ENCODE measurements at places on chromosomes 3 and 15.

DNA sequence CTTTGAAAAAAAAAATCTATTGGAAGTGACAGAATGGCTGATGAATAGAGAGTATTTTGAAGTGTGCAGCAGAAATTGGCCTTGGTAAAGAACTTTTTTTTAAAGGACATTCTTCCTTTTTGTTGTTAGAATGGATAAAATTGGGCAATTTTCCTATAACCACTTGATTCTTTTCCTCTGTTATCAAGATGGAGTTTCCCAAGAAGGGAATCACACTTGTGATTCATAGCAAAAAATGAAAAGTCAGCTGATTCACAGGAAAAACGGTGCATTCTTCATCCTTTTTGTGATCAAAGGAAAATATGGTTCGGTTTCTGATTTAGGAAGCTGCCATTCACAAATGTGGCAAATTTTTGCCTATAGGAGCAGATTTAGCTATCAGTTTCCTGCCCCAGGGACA is 486.8 kb downstream of the GBE1 start:
- DNase-seq: no peak

DNA sequence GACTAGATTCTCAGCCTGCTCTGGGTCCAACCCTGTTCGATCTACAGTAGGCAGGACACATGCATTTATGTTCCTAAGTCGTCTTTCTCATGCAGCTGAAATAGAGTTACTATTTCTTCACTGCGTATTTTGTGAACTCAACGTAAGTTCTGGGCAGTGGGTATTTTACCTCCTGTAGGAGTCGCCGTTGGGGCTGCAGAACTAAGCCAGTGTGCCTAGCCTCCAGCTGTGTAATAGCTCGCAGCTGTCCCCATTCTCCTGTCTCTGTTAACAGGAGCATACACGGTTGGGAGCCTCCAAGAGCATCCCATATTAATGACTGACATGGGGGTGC is 58.4 kb upstream of the HRH1 start:
- no peak for DNase-seq

DNA sequence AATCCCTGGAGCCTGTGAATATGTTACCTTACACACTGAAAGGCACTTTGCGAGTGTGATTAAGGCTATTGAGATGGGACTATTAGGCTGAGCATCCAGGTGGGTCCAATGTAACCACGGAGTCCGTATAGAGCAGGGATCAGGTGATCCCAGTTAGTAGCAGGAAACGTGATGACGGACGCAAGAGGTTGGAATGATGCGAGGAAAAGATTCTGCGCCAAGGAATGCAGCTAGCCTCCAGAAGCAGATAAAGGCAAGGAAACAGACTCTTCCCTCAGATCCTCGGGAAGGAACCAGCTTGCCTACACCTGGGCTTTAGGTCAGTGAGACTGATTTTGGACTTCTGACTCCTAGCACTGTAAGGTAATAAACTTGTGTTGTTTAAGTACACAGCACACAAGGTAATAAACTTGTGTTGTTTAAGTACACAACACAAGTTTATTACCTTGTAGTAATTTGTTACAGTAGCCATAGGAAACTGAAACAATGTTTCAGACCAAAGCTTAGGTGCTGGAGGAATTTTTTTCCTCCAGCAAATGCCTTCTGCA is 125.0 kb downstream of the CHST2 start:
- DNase-seq: no peak

DNA sequence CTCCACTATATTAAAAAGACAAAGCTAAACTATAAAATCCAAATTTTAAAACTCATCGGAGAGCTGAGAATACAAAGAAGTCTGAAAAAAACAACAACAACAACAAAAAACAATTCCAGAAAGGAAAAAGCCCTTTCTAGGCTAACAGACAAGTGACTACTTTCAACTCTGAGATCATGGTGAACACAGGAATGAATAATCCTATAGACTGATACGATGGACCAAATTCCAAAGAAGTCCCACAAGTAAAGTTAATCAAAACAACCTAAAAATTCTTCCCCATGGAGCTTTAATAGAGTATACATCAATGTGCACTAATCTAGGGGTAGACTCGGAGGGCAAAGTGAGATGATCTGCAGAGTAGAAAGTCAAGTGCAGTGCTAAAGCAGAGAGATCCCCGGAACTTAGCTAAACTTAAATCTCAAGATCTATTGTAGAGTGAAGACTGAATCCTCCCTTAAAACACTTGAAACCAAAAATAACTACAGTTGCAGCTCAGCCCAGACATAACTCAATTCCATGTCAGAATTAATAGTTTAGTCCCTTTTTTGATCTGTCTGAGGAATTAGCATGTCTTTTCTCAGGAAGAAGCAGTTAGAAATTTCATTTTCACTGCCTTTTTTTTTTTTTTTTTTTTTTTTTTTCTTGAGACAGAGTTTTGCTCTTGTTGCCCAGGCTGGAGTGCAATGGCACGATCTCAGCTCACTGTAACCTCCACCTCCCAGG is 43.5 kb downstream of the MYO9A start:
- no peak for DNase-seq

DNA sequence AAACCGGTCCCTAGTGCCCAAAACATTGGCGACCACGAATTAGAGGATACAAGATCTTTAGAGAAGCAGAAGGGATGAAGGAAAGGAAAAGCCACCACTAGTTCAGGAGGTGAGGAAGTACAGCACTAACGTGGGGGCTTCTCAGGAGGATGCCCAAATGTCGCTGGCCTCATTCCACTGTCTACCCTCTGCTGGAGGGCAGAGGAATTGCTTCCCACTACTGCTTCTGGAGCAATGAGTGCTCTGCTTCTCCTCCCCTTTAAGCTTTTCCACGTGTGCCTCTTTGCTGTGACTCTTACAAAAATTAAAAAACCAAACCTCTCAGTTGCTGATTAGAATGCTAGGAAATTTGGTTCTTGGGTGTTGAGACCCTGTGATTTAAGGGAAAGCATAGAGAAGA is 281.3 kb downstream of the CLSTN2 start:
- DNase-seq: no peak

- no peak for DNase-seq
Observed at GRCh38 chr3:45688194-45688881, 858 bp upstream of the SACM1L start.

- no peak for DNase-seq
Observed at GRCh38 chr3:38169027-38169317, 3.6 kb downstream of the OXSR1 start.

DNA sequence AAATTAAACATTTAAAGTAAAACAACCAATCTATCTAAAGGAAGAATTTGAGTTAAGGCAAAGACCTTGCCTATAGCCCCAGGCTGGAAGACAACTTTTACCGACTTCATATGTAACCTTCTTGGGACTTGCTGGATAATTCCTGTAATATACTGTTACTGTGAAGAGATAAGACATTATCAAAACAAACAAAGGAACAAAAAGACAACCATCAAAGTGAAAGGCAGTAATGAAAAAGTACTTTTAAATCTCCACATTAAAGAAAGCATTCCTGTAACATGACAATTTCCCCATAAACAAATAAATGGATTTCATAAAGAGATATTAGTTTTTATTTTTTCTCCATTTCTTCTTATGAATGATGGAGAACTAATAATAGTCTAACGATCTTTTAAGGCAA is 2.4 kb downstream of the CMTM6 start:
- DNase-seq: no peak

DNA sequence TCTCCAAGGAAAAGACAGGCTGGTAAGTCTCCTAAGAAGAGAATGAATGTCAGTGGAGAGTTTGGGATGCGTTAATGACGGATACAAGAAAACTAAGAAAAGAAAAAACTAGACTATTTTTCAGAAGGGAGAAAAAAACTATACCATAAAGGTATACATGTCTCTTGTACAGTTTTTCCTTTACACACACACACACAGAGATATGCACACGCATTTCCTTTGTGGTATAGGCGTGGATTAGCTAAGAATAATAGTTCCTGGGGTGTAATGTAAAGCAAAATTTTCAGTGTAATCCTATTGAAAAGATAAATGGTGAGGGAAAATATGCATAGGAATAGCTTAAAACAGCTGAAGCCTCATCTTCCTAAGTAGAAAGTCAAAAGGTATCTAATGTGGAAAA is 36.3 kb downstream of the GABPB1 start:
- DNase-seq: no peak

- DNase-seq: no peak
Observed at GRCh38 chr15:92614791-92615785, 40.5 kb downstream of the FAM174B start.

DNA sequence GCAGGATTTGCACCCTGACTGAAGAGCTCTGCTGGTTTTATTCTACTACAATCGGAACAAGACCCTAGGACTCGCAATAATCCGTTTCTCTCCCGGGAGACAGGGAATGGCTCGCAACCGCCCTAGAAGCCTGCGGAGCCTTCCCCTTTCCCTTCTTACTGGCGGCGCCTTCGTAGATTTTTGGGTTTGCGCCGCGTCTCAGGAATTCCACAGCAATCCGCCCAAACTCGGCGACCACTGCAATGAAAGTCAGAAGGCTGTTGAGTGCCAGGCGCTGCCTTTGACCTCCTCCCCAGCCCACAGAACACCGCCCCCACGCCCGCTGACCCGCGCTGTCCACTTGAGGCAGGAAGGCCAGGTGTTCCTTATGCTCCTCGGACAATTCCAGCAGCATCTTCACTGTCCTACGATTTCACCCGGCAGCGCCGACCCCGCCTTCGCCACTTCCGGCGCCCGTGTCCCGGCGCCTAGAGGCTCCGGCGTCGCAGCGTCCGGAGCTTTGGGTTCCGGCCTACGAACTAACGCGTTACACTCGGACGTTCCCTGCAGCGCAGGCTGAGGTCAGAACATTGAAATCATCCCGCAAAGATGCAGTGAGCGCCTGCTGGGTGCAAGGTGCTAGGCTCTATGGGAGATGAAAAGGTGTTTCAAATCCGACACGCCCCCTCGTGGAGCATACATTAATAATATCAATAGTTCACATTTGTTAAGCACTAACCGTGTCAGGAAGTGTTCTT is at the start of gene COMMD2:
TSS of gene COMMD2 (minus strand) at position 439 of the 737 bp plus-strand sequence. CDS start at position 394, 45 bp downstream.
- DNase-seq: peak; percentile 75

DNA sequence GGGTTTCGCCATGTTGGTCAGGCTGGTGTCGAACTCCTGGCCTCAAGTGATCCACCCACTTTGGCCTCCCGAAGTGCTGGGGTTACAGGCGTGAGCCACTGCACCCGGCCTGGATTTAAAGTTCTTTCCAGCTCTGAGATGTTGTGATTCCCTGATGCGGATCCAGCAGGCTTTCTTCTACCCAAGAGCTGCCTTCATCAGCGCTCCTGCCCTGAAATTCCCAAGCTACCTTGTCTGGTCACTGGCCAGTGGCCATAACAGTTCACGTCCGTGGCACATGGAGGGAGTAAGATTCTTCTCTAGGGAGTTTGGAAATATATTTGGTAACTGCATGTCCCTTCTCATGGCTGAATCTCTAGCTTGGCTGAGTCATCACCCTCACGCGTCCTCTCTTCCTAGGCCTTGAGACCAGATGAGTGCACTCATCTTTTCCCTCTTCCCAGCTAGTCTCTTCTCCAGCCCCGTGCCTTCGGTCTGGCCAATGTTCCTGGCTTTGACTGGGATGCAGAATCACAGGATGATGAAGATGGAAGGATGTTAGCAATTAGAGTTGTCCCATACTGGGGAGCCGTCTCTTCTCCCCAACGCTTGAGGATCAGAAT is 29.8 kb upstream of the APOD start:
- no peak for DNase-seq

GRCh38 chr3:31421314-31422048 is 111.2 kb upstream of the STT3B start:
- no peak for DNase-seq

GRCh38 chr3:184257083-184257915 is 4.1 kb downstream of the CAMK2N2 start:
- no peak for DNase-seq

- no peak for DNase-seq
Observed at GRCh38 chr3:45644791-45645201, 44.4 kb upstream of the SACM1L start.

GRCh38 chr3:178381971-178382448 is 154.2 kb upstream of the KCNMB2 start:
- DNase-seq: no peak

GRCh38 chr3:12994357-12994606 is 78.9 kb downstream of the IQSEC1 start:
- DNase-seq: no peak

GRCh38 chr3:9855594-9855993 is 11.8 kb upstream of the RPUSD3 start:
- DNase-seq: no peak

GRCh38 chr3:37926611-37927010 is 64.0 kb upstream of the VILL start:
- DNase-seq: no peak

DNA sequence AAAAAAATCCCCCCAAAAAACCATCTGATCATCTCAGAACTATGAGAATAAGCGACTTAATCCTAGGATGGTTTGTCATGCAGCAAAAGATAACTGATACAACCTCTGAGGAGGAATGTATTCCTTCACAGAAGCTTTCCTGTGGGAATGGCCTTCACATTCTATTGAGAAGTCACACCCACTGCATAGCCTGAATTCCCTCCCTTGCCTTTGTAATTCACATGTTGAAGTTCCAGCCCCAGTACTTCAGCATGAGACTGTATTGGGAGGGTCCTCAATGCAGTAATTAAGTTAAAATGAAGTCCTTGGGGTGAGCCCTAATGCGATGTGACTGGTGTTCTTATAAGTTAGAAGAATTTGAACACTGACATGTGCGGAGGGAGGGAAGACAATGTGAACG is 395.2 kb downstream of the TUSC7 start:
- DNase-seq: no peak

DNA sequence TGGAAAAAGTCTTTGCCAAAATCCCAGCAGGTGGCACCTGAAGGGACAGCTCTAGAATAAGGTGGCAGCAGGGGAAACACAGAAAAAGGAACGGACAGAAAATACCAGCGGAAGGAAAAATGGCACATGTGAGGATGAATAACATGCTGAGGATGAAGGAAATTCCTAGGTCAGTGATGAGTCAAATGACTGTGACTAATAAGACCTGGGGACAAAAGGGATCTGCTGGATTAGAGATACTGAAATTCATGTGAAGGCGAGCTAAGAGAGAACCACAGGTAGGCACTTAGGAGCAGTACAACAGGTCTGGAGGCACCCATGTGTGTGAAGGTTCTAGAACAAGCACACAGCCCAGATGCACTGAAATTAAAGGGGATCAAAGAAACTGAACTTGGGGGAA is 482.5 kb downstream of the FOXP1 start:
- no peak for DNase-seq

- DNase-seq: no peak
Observed at GRCh38 chr15:26771578-26772153, 1.2 kb downstream of the GABRB3 start.

DNA sequence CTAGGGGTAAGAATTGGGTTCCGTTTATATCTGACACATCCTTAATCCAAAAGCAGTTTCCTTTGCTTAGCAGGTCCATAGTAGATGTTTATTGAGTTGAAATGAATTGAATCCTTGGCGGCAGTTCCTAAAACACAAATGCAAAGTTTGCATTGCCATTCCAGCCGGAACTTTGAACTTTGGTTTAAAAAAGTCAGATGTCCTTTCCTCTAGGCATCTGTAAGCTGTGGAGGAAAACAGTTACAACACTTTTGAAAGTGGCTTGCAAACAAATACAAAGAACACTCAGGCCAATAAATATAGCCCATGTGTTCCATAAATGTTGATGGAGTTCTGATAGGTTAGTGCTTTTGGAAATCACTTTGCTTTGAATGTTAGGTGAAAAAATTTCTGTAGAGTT is 374.7 kb upstream of the RARB start:
- DNase-seq: no peak

GRCh38 chr3:134504132-134504531 is 18.3 kb downstream of the CEP63 start:
- DNase-seq: no peak
